ENCODE measurements at places on chromosomes 7 and 10.

- no peak for DNase-seq
Measured at GRCh38 chr10:82762641-82763040, 887.6 kb downstream of the NRG3 start.

GRCh38 chr7:148173369-148173768 lies 417.2 kb upstream of the C7orf33 start:
- no peak for DNase-seq

DNA sequence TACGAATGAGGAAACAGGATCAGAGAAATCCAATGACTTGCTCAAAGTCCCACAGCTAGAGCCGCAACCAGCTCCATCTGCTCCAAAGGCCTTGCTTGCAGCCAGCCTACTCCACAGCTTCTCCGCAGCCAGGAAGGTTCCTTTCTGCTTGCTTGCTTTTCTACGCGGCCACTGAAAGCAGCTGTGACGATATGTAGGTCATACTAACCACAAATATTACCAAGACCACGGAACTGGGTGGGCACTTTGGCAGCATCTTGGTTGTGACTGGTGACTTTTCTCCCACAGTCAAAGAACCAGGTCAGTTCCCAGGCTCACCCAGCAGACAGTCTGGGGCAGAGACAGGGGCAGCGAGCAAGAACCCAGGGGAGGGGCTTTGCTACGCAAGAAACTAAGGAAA lies 86.4 kb downstream of the FAM53B start:
- no peak for DNase-seq

- DNase-seq = no peak
Measured at GRCh38 chr7:130919316-130920103, 185.5 kb upstream of the KLF14 start.

- no peak for DNase-seq
Measured at GRCh38 chr10:86059892-86060291, 306.7 kb downstream of the GRID1 start.

Data from NCI-H524 (cell line).